Breast epithelium (tissue), 4 donors: ENCODE measurements at places on chromosomes 1 and 21.

DNA sequence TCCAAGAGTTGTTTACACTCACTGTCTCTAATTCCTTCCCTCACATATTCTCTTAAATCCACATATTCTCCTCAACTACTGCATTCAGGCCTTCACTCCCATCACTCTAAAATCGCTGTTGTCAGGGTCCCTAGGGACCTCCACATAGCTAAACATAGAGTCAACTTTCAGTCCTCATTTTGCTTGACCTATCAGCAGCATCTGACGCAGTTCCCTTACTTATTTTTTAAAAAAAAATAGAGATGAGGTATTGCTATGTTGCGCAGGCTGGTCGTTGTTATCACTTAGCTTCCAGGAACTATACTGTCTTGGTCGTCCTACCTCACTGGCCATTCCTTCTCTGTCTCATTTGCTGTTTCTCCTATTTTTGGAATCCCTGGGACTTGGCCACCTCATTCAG is 11.7 kb upstream of the PLEKHO1 start:
- no peak for DNase-seq

DNA sequence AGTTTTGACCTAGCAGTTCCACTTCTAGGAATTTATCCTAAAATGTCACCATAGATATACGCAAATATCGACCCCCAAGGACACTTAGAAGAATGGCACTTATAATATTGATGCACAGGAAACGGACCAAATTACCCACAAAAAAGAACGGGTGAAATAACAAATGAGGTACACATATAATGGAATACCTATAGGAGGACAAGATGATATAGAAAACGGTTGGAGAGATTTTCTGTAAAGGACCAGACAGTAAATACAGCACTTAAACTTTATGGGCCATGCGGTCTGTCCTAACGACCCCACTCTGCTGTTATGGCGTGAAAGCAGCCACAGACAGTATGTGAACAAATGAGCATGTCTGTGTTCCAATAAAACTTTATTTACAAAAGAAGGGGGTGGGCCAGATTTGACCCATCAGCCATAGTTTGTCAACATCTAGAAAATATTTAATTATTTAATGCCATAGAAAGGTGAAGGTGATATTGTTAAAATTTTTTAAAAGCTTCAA is 2.4 kb downstream of the TMPRSS3 start:
- no peak for DNase-seq

DNA sequence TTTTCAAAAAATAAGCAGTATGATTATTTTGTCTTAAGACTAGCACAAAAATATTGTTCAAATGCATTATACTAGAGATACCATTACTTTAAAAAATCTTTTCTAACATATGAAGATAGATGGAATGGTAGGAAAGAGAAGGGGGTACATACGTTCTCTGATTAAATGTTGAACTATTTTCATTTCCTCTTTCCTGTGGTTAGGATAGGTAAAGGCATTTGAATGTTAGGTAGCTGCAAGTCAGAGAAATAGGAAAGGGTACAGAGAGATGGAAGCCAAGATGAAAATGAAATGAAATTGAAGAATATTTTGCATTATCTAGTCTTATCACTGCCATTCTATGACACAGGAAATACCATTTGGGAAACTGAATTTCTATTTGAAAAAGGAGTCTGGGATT is 28.3 kb downstream of the TLCD4 start:
- DNase-seq, result no peak

DNA sequence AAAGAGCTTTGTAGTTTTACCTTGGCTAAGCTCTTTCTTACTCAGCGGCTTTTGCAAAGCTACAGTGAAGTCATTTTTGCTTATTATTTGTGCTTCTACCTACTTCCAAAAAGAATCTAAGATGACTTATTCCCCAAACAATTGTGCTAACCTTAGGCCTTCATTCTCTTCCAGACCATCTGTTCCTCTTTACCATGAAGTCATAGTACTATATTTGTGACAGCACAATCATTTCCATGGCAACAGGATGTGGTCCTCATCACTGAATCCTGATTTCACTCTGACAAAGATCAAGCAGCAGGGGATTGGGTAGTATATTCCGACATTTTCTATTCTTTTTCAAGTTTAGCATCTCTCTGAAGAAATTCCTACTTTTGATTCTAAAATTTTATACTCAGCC is 24.8 kb upstream of the NMNAT2 start:
- DNase-seq, result no peak

DNA sequence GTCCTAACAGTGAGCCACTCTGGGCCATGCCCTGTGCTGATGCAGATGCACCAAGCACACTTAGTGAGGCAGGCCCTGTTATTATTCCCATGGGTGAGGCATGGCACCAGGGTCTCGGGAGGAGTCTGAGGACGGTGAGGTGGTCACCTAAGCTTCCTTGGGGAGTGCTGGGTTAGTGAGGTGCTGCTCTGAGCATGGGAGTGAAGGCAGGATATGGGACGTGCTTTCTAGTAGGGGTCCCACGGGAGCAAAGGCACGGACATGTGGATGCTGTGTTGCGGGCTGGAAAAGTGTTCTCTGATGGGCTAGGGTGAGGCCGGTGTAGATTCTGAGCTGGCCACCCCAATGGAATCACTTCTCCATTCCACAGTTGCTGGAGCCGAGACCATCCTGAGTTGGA is 77.5 kb upstream of the CSF3R start:
- DNase-seq, result no peak

- no peak for DNase-seq
These were observed 7.8 kb downstream of the FCMR start for GRCh38 chr1:206913766-206914537.

GRCh38 chr1:225388372-225388771 is 39.5 kb downstream of the LBR start:
- DNase-seq, result no peak

DNA sequence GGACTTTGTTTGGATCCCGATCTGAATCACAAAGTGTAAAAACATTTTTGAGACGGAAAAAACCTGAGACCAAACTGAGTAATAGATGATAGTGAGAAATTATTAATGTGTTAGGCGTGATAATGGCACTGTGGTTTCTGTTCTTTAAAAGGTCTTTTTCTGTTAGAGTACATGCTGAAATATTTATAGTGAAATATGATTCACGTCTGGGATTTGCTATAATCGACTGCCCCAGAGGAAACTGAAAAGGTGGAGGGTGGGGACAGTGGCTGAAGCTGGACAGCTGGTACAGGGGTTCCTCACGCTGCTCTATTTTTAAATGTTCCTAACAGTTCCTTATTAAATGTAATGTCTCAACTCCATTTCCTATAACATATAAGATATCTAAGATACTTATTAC is 11.2 kb downstream of the URB1 start:
- DNase-seq, result no peak

DNA sequence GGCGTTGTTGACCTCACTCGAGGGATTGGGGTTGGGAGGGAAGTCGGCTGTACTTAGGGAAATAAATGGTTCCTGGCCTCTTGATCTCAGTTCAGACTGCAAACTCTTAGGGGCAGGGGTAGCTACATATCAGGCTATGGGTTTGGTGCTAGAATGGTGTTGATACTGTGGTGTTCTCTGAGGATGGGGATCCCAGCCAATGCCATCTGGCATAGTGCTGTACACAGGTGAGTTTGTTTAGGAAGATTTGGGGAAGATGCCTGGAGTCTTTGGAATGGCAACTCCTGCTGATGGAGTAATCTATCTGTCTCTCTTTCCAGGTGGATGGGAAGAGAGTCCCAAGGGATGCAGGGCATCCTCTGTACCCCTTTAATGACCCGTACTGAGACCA is 14.3 kb upstream of the NASP start:
- no peak for DNase-seq

GRCh38 chr1:3883194-3883925 is 16.7 kb downstream of the C1orf174 start:
- no peak for DNase-seq

- no peak for DNase-seq
These were observed 522.5 kb downstream of the PTBP2 start for GRCh38 chr1:97243973-97244560.

GRCh38 chr1:246128494-246129069 is 378.5 kb downstream of the SMYD3 start:
- DNase-seq, result no peak

- DNase-seq, result no peak
These were observed 366.2 kb upstream of the ADAMTS5 start for GRCh38 chr21:27333096-27333495.
